Right ventricle myocardium inferior (tissue), 1 donor: ENCODE measurements at places on chromosomes 2 and 18. TPM values are rescaled to one million over a fixed set of nuclear protein-coding genes. Genes with fewer than 3 reads are reported as not detected.

Gene CYTIP
- 1.7 TPM for total RNA-seq

Gene RBM44
- total RNA-seq: 0.30 TPM

Gene PROC
- not detected for total RNA-seq

Gene PFN4
- total RNA-seq: 0.32 TPM

Gene SLC23A3
- 0.87 TPM for total RNA-seq

Gene MAT2A
- 118 TPM for total RNA-seq

Gene LYG2
- not detected for total RNA-seq

Gene BIN1
- 17.9 TPM for total RNA-seq

Gene TMEM237
- 14.6 TPM for total RNA-seq

Gene EVX2
- total RNA-seq: not detected

Gene DLGAP1
- total RNA-seq: not detected

Gene FOXI3
- total RNA-seq: not detected

Gene ZC3H6
- total RNA-seq: 16.1 TPM
